ENCODE measurements at places on chromosomes 4 and X.

- peak; percentile 38 for DNase-seq
Measured at GRCh38 chrX:64204252-64204651, 1.3 kb downstream of the AMER1 start.

DNA sequence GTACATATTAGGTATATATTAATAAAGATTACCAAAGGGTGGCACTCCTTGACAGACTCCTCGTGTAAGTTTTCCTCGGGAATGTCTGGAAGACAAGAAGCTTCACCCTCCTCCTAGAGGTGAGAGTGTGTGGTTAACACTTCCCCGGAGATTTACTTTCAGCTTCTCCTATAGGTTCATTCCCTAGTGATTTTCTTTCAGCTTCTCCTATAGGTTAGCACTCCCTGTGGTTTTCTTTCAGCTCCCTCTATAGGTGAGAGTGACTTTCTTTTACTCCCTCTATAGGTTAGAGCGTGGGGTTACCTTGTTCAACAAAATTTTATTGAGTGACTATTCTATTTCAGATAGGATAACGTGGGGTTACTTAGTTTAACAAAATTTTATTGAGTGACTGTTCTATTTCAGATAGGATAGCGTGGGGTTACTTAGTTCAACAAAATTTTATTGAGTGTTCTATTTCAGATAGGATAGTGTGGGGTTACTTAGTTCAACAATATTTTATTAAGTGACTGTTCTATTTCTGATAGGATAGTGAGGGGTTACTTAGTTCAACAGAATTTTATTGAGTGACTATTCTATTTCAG is 106.0 kb upstream of the PLAC1 start:
- no peak for DNase-seq

GRCh38 chr4:141739636-141740035 is 103.3 kb downstream of the IL15 start:
- DNase-seq: no peak

GRCh38 chr4:89248879-89249281 is 58.7 kb downstream of the GPRIN3 start:
- DNase-seq: no peak

- DNase-seq: no peak
Measured at GRCh38 chr4:19925516-19925915, 326.2 kb upstream of the SLIT2 start.

DNA sequence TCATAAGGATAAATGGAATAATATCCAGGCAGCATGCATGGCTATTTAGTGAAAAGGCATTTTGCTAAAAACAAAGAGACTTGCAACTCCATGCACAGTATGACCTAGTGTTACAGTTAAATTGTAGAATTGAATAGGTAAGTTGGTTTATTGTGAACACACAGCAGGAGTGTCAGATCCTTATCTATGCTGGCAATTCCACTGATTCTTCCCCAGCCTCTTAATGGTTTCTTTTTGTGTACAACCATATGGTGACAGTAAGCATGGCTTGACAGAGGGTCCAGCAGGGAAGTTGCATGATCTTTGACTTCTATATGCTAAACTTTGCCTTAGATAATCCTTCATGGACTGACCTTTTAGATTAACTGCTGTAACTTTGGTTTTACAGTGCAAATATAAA is 936.6 kb upstream of the EPHA5 start:
- DNase-seq: no peak

- no peak for DNase-seq
Measured at GRCh38 chr4:83251447-83251830, 33.2 kb downstream of the COQ2 start.

GRCh38 chr4:136664988-136665387 is 867.3 kb downstream of the PCDH18 start:
- DNase-seq: no peak

GRCh38 chrX:111609206-111609605 is 71.8 kb upstream of the ALG13 start:
- no peak for DNase-seq

- DNase-seq: no peak
Measured at GRCh38 chrX:102345916-102346315, 93.9 kb downstream of the NXF2B start.

All from heart right ventricle (tissue), 16 donors.